Lung (tissue), 17 donors: ENCODE measurements at places on chromosomes 6 and 20. TPM values are rescaled to one million over a fixed set of nuclear protein-coding genes. Genes with fewer than 3 reads are reported as not detected.
A peak's percentile ranks its signal among the peaks of the same experiment; 100 is the strongest.

- H3K4me1 ChIP-seq, result peaks cover 38% of the 10 kb centered on the region
- peaks cover 5% of the 10 kb centered on the region for H3K36me3 ChIP-seq
- no peak for DNase-seq
- no peak overlapping the region for H3K4me3 ChIP-seq
- H3K27ac ChIP-seq, result no peak overlapping the region
Measured at GRCh38 chr6:117677553-117678141, 2.4 kb downstream of the NUS1 start.

GRCh38 chr6:2962004-2962403, 9.4 kb downstream of the SERPINB6 start:
- H3K4me3 ChIP-seq, result no peak overlapping the region
- H3K27me3 ChIP-seq, result no peaks in the 10 kb centered on the region
- peaks cover 4% of the 10 kb centered on the region for H3K36me3 ChIP-seq
- no peak for DNase-seq
- H3K27ac ChIP-seq, result peak overlapping the region; percentile 81
- H3K4me1 ChIP-seq, result peaks cover 9% of the 10 kb centered on the region

DNA sequence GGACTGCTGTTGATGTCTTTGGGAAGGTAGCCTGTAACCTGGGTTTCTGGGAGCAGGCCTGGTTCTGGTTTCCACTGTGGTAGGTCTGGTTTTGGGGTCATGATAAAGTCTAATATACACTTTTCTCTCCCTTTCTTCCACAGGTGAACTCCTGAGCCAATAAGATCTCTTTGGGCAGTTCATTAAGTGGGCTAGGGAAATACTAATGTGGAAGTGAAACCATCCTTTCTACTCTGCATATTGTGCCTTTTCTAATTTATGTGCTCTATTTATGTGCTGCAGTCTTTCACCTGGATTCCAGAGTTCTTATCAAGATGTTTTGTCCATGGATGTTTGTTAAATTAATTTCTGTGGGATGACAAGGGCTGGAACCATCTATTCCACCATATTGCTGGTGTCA, 165.7 kb upstream of the PTPRK start:
- H3K36me3 ChIP-seq, result no peaks in the 10 kb centered on the region
- no peak overlapping the region for H3K4me3 ChIP-seq
- DNase-seq, result no peak
- H3K27ac ChIP-seq, result no peak overlapping the region

- H3K4me1 ChIP-seq, result peaks cover 19% of the 10 kb centered on the region
- peak; percentile 57 for DNase-seq
- no peaks in the 10 kb centered on the region for H3K27me3 ChIP-seq
- H3K4me3 ChIP-seq, result no peak overlapping the region
Measured at GRCh38 chr20:20894753-20895152, 182.3 kb upstream of the RALGAPA2 start.

DNA sequence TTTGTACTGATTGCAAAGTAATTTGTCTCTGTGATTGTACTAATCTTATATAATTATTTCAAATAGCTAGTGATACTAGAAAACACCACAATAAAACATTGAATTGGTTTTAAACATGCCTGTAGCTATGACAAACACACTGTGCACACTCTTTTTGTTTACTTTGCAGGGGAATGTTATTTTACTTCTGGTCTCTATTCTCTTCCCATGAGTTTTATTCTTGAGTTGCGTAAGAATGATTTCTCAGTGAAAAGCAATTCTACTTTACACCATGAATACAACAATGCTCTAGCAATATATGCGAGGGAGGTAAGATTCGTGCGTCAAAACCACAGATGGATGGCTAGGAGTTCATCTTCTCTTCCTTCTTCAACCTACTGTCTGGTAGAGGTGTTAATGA, 68.4 kb upstream of the PHACTR1 start:
- H3K4me3 ChIP-seq, result no peak overlapping the region
- H3K36me3 ChIP-seq, result no peaks in the 10 kb centered on the region
- H3K27ac ChIP-seq, result no peak overlapping the region

- H3K27ac ChIP-seq, result no peak overlapping the region
- H3K4me3 ChIP-seq, result no peak overlapping the region
Measured at GRCh38 chr6:13250703-13251102, 77.6 kb downstream of the TBC1D7 start.

GRCh38 chr20:31523361-31524283, 9.4 kb downstream of the HM13 start:
- H3K36me3 ChIP-seq, result peaks cover 3% of the 10 kb centered on the region
- H3K4me1 ChIP-seq, result no peaks in the 10 kb centered on the region
- DNase-seq, result peak; percentile 17
- H3K4me3 ChIP-seq, result no peak overlapping the region
- H3K27me3 ChIP-seq, result no peaks in the 10 kb centered on the region
- no peak overlapping the region for H3K27ac ChIP-seq

DNA sequence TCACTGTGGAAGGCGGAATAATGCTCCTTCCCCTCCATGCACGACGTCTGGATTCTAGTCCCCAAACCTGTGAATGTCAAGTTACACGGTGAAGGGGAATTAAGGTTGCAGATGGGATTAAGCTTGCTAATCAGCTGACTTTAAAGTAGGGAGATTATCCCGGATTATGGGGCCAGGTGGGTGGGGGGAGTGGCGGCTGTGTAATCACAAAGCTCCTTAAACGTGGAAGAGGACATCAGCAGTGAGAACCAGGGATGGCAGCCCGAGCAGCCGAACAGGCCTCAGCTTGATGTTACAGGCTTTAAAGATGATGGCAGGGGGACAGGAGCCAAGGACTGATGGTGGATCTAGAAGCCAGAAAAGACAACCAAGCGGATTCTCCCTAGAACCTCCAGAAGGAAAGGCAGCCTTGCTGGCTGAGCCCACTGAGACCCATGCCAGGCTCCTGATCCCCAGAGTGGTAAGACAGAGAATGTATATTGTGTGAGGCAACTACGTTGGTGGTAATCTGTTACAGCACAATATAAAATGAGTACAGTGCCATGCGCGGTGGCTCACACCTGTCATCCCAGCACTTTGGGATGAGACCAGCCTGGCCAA, 117.5 kb downstream of the SCML4 start:
- no peaks in the 10 kb centered on the region for H3K27me3 ChIP-seq
- no peaks in the 10 kb centered on the region for H3K4me1 ChIP-seq
- DNase-seq, result no peak

- no peak overlapping the region for H3K4me3 ChIP-seq
- no peaks in the 10 kb centered on the region for H3K36me3 ChIP-seq
- peak overlapping the region; percentile 33 for H3K27ac ChIP-seq
- no peaks in the 10 kb centered on the region for H3K27me3 ChIP-seq
Measured at GRCh38 chr6:21970569-21971300, 326.1 kb downstream of the PRL start.

- no peak overlapping the region for H3K27ac ChIP-seq
- H3K27me3 ChIP-seq, result no peaks in the 10 kb centered on the region
- peaks cover 12% of the 10 kb centered on the region for H3K4me1 ChIP-seq
- no peaks in the 10 kb centered on the region for H3K36me3 ChIP-seq
- no peak overlapping the region for H3K4me3 ChIP-seq
Measured at GRCh38 chr20:409697-410559, 1.8 kb downstream of the RBCK1 start.

DNA sequence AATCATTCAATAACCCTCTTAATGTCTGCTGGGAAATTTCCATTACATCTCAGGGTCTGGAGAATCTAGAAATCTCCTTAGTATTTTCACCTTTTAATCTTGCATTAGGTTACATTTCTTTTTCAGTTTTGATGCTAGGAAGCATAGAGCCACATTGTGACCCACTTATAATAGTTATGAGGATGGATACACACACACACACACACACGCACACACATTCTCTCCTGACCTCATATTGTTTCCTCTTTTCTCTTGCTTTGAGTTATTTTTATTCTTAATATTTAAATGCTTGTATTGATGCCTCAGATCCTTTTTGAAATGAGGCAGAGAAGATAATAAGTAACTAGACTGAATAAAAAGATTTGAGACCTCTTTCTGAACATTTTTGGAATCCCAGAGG, 128.4 kb downstream of the KLHL32 start:
- DNase-seq, result no peak
- no peak overlapping the region for H3K4me3 ChIP-seq
- H3K27ac ChIP-seq, result no peak overlapping the region
- H3K4me1 ChIP-seq, result no peaks in the 10 kb centered on the region
- no peaks in the 10 kb centered on the region for H3K36me3 ChIP-seq
- no peaks in the 10 kb centered on the region for H3K27me3 ChIP-seq

- no peak overlapping the region for H3K4me3 ChIP-seq
- no peak overlapping the region for H3K27ac ChIP-seq
- H3K27me3 ChIP-seq, result no peaks in the 10 kb centered on the region
- DNase-seq, result no peak
- no peaks in the 10 kb centered on the region for H3K36me3 ChIP-seq
- peaks cover 5% of the 10 kb centered on the region for H3K4me1 ChIP-seq
Measured at GRCh38 chr6:49935387-49935786, 28.6 kb downstream of the DEFB114 start.

GRCh38 chr20:48846516-48847492, 19.0 kb upstream of the PREX1 start:
- no peak overlapping the region for H3K4me3 ChIP-seq
- no peak for DNase-seq
- H3K36me3 ChIP-seq, result no peaks in the 10 kb centered on the region

PMEPA1 gene
- 44.0 TPM for total RNA-seq

BHLHE23 gene
- total RNA-seq, result not detected

NKX2-2 gene
- not detected for total RNA-seq

PTCHD4 gene
- total RNA-seq, result 0.52 TPM

TMEM151B gene
- 0.11 TPM for total RNA-seq

NHLRC1 gene
- total RNA-seq, result 4.3 TPM

GTPBP2 gene
- total RNA-seq, result 54.0 TPM

PSMG4 gene
- total RNA-seq, result 14.0 TPM
